ENCODE measurements at places on chromosomes 6 and 20. TPM values are rescaled to one million over a fixed set of nuclear protein-coding genes. Genes with fewer than 3 reads are reported as not detected.

GRCh38 chr20:64153861-64154589, 10.2 kb upstream of the MYT1 start:
- no peak for DNase-seq
- H3K36me3 ChIP-seq = no peaks in the 10 kb centered on the region
- no peak overlapping the region for H3K27ac ChIP-seq
- no peaks in the 10 kb centered on the region for H3K4me1 ChIP-seq

DNA sequence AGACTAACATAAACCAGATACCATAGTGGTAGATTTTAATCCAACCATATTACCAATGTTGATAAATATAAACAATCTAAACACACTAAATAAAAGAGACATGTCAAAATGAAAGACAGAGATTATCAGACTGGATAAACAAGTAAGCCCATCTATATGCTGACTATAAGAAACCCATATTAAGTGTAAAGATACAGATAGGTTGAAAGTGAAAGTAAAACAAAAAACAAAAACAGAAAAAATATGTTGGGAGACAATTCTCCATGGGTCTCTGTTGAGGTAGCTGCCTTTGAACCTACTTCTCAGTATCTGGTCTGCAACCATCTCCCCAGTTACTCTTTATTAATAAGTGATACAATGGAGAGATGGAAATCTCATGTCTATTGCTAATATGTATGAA, 21.2 kb downstream of the REV3L start:
- no peak overlapping the region for H3K4me3 ChIP-seq
- DNase-seq = no peak
- peaks cover 61% of the 10 kb centered on the region for H3K36me3 ChIP-seq
- no peaks in the 10 kb centered on the region for H3K4me1 ChIP-seq

DNA sequence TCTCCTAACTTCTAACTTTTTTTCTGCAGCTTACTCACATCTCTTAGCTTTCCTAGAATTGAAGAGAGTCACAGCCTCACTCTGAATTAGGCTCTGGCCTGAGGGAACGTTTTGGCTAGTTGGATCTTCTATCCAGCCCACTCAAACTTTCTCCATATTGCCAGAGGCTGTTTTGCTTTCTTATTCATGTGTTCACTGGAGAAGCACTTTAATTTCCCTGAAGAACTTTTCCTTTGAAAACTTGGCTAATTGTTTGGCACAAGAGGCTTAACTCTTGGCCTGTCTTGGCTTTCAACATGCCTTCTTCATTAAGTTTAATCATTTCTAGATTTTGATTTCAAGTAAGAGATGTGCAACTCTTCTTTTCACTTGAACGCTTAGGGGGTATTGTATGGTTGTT, 138.2 kb upstream of the PLCB4 start:
- H3K27ac ChIP-seq = no peak overlapping the region
- no peaks in the 10 kb centered on the region for H3K4me1 ChIP-seq
- DNase-seq = no peak
- H3K4me3 ChIP-seq = no peak overlapping the region
- H3K27me3 ChIP-seq = no peaks in the 10 kb centered on the region

DNA sequence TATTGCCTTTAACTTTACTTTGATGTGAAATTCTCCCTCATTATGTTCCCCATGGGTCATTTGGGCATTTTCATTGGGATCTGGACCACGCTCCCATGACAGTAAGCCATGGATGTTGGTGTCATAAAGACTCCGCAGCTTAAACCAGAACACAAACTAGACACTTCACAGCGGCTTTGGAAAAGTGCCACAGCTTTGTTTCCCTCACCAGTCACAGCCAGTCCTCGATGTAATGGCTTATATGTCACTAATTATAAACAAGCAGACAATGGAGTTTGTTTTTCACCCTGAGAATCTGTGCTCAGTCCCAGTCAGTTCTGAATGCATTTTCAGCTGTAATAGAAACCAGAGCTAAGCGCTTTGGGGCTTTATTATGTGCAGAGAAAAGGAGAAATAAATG, 23.2 kb upstream of the DAAM2 start:
- no peak overlapping the region for H3K27ac ChIP-seq
- H3K36me3 ChIP-seq = no peaks in the 10 kb centered on the region
- H3K27me3 ChIP-seq = no peaks in the 10 kb centered on the region
- no peaks in the 10 kb centered on the region for H3K4me1 ChIP-seq
- no peak for DNase-seq

DNA sequence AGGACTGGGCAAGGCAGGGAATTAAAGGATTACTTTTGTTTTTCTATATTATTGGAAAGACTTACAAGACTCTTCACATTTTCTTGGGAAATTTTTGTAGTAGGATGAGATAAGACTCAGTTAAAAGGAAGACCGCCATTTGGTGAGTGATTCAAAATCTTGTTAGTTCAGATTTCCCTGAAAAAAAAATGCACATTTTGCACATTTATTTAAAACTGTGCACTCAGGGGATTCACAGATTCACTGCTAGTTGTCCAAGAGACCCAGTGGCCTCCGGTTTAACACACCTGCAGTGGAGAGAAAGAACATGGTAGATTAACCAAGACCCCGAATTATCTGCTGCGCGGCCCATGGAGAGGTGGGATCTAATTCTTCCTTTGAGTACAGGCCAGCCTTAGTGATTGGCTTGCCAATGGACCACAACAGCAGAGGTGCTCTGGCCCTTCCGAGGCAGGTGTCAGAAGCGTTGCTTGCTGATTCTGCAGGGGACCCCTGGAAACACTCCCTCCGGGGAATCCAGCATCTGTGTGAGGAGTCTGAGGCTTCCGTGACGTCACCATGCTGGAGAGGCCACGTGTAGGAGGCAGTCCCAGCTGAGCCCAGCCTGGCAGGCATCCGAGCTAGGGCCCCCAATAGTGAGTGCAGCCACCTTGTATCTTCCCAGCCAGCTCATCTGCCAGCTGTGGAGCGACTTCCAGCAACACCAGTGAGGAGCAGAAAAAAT, 68.9 kb downstream of the ZNF217 start:
- no peak for DNase-seq
- H3K27me3 ChIP-seq = no peaks in the 10 kb centered on the region
- no peaks in the 10 kb centered on the region for H3K36me3 ChIP-seq
- no peaks in the 10 kb centered on the region for H3K4me1 ChIP-seq
- H3K4me3 ChIP-seq = no peak overlapping the region

DNA sequence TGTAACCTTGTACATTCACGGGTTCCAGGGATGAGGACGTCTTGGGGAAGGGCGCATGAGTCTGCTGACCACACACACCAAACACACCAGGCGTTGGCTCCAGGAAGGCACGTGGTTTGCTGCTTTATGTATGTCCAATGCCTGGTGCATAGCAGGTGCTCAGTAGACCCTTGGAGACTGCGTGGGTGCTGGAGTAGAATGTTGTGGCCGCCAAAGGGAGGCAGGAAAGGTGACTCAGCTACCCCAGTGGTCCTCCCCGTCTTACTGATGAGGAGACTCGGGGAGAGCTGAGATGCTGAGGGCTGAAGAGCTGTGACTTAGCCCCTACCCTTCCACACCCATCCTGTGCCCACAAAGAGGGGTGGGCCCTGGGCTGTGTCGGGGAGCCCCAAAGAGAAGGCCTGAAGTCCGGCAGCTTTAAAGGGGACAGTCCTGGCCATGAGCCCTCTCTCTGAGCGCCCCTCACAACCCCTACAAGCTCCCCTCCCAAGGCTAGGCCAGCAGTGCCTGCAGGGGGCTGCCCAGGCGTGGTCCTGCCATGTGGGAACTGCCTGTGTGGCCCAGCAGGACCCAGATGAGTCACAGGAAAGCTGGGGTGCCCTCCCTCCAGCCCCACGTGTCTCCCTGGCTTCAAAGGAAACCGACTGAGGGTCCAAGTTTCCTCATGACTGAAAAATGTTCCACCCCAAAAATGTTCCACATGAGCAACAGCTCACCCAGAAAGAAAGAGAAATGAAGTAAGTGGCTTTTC, 28.0 kb upstream of the PTGIS start:
- H3K4me3 ChIP-seq = no peak overlapping the region
- peak; percentile 31 for DNase-seq
- H3K4me1 ChIP-seq = no peaks in the 10 kb centered on the region

DNA sequence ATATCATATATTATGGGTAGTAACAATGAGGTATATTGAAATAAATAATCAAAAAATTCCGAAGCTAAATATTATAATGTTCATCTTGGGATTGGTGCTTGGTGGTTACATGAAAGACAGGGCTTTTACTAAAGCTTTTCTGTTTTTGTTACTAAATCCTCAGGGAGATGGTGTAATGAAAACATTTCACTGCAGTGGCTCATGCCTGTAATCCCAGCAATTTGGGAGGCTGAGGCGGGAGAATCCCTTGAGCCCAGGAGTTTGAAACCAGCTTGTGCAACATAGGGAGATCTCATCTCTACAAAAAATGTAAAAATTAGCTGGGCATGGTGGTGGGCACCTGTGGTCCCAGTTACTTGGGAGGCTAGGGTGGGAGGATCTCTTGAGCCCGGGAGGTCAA, 42.9 kb downstream of the AFG1L start:
- DNase-seq = no peak
- H3K27ac ChIP-seq = no peak overlapping the region
- peaks cover 14% of the 10 kb centered on the region for H3K4me1 ChIP-seq

Gene MYT1
- 3.5 TPM for total RNA-seq

All from Karpas-422 (cell line).